Placental pericyte (primary cell): ENCODE measurements at places on chromosomes 6 and 20. TPM values are rescaled to one million over a fixed set of nuclear protein-coding genes. Genes with fewer than 3 reads are reported as not detected.

EBF4 gene
- total RNA-seq, result 1.0 and 1.1 TPM in 2 replicates

CST11 gene
- total RNA-seq, result not detected in 2 replicates

GSTA1 gene
- not detected in 2 replicates for total RNA-seq

OXT gene
- not detected in 2 replicates for total RNA-seq

TTLL9 gene
- total RNA-seq, result 0.14 TPM in 1 of 2 replicates, not detected in the other

RGS17 gene
- 4.6 and 12.7 TPM in 2 replicates for total RNA-seq
